Glomerular endothelial cell (primary cell): ENCODE measurements at places on chromosomes 6 and 20. TPM values are rescaled to one million over a fixed set of nuclear protein-coding genes. Genes with fewer than 3 reads are reported as not detected.

ADISSP gene
- total RNA-seq, result 27.7 and 43.8 TPM in 2 replicates

MCHR2 gene
- not detected in 2 replicates for total RNA-seq

B3GALT4 gene
- total RNA-seq, result 4.5 and 6.8 TPM in 2 replicates

NKX2-4 gene
- not detected in 2 replicates for total RNA-seq

SPATA25 gene
- 0.29 TPM in 1 of 2 replicates, not detected in the other for total RNA-seq

COL9A3 gene
- total RNA-seq, result 1.3 and 1.8 TPM in 2 replicates

LINC00237 gene
- not detected in 2 replicates for total RNA-seq

GABRR1 gene
- total RNA-seq, result not detected in 2 replicates

SAPCD1 gene
- total RNA-seq, result 3.3 and 3.9 TPM in 2 replicates

TP53TG5 gene
- total RNA-seq, result not detected in 2 replicates

ALDH5A1 gene
- 1.3 and 1.7 TPM in 2 replicates for total RNA-seq

DEFB125 gene
- not detected in 2 replicates for total RNA-seq

TTK gene
- total RNA-seq, result 4.0 and 7.2 TPM in 2 replicates

KCNK16 gene
- not detected in 2 replicates for total RNA-seq

FAM50B gene
- 6.8 and 8.3 TPM in 2 replicates for total RNA-seq
